ENCODE measurements at places on chromosomes 11 and 22. TPM values are rescaled to one million over a fixed set of nuclear protein-coding genes. Genes with fewer than 3 reads are reported as not detected.

The DNAJB7 gene
- not detected for polyA plus RNA-seq

The LYVE1 gene
- 0.07 TPM for polyA plus RNA-seq

The TUB gene
- polyA plus RNA-seq, result not detected

GRCh38 chr11:37050311-37050710, 452.3 kb upstream of the RAG2 start:
- H3K4me1 ChIP-seq, result no peaks in the 10 kb centered on the region
- no peak overlapping the region for H3K27ac ChIP-seq
- H3K27me3 ChIP-seq, result no peaks in the 10 kb centered on the region
- no peaks in the 10 kb centered on the region for H3K36me3 ChIP-seq

- no peaks in the 10 kb centered on the region for H3K4me1 ChIP-seq
- H3K4me3 ChIP-seq, result no peak overlapping the region
- H3K27ac ChIP-seq, result no peak overlapping the region
- no peaks in the 10 kb centered on the region for H3K36me3 ChIP-seq
- H3K27me3 ChIP-seq, result peaks cover 7% of the 10 kb centered on the region
Observed at GRCh38 chr11:119764108-119764868, 35.3 kb upstream of the NECTIN1 start.

DNA sequence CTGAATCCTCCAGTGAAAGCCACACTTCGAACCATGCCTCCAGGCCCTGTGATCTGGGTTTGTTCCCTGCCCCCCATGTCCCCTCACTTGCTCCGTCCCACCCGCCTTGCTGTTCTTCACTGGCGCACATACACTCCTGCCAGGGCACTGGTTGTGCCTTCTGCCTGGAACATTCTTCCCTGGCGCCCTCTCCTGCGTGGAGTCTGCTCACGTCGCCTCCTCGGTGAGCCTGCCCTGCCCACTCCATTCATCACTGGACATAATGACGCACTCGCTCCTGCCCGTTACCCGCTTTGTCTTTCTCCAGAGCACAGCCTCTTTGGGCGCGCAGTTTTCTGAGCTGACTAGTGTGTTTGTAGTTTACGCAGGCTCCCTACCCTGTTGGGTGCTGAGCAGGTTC, 21.0 kb upstream of the MIEF1 start:
- H3K4me3 ChIP-seq, result no peak overlapping the region

Data from CD14-positive monocyte (primary cell).